ENCODE measurements at places on chromosomes 11 and 22. TPM values are rescaled to one million over a fixed set of nuclear protein-coding genes. Genes with fewer than 3 reads are reported as not detected.

Gene PNPLA5
- not detected for total RNA-seq

Gene MS4A4A
- total RNA-seq, result not detected

Gene GLYAT
- not detected for total RNA-seq

Gene MMP8
- not detected for total RNA-seq

Gene GAS2L1
- 8.9 TPM for total RNA-seq

Gene NELL1
- total RNA-seq, result 0.51 TPM

Gene PLCB3
- total RNA-seq, result 36.4 TPM

Gene ART1
- total RNA-seq, result not detected

Gene SLC25A45
- total RNA-seq, result 1.5 TPM

- no peak for DNase-seq
Observed at GRCh38 chr11:23573429-23573828, 713.2 kb upstream of the CCDC179 start.

DNA sequence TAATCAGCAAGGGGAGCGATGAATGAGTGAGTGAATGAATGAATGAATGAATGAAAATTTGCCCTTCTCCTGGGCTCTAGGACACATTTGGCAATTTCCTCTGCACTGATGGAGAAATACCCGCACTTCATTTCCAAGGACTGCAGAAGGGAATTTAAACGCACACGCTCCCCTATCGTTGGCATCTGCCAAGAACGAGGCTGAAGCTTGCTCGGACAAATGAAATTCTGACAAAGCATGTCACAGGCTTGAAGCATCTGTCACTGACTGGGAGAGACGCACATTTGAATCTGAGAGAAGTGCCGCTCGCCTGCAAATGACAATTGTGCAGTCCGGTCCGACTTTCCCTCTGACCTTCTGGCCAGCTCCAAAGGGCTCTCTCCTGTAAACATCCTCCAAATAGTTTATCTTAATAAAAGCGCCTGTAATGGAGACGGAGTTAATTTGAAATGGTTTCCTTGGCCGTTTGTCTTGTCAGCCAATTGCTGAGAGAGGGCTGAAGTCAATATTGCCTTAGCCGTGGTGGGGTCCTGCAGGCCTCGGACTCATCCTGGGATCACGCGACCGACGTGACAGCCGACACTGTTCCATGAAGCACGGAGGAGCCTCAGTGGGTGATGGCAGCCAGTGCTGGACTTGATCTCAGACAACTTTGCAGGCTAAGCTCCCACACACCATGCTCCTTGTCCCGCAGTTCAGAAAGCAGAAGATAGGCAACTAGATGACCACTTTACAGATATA is 260.7 kb downstream of the MN1 start:
- DNase-seq, result no peak

DNA sequence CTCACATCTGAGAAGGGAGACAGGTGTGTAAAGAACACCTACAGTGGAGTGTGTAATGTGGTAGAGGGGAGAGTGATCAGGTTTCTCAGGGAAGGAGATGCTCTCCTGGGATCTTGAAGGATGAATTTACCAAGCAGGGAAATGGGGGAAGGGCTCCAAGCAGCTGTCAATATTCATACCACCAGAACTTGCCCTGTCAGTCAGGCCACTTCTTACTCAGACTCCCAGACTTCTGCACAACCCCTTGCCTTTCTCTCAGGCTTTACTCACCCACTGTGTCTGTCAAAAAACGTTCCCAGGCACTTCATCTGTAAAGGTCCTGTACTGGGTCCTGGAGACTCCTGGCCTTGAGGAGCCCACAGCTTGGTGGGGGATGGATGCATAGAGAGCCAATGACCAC is 14.0 kb upstream of the FCHSD2 start:
- DNase-seq, result no peak

GRCh38 chr11:132131961-132132360 is 761.5 kb downstream of the NTM start:
- DNase-seq, result no peak

DNA sequence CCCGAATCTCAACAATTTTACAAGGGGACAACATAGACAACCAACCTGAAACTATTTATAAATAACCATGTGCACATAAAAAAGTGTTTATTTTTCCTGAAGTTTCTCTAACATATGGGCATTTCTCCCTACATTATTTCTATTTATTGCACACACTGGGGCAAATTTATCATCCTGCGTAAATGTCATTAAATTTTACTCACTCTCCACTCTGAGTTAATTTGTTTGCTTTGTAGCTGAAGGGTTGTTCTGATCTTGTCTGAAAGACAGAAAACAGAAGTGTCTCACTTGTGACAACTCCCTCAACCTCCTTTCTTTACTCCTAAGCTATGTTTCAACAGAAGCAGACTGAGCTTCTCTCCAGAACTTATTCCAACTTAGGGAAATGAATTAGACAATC is 194.2 kb downstream of the HIPK3 start:
- DNase-seq, result no peak

- DNase-seq, result no peak
Observed at GRCh38 chr11:92812841-92813240, 156.6 kb upstream of the MTNR1B start.

DNA sequence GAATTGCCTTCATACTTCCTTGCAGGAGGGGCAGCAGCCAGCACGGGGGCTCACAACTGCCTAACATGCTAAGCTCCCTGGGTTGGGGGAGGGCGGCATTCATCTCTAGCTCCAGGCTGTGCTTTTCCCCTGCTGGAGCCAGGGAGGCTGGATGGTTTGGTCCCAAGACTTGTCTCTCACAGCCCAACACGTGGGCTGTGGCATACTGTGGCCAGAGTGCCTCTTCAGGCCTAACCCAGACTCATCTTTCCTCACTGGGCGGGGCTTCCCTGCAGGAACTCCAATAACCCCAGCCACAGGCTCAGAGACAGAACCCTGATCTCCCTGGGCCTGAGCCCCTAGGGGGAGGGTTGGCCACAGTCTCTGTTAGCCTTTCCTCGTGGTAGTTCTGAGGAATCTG is 121.9 kb upstream of the PLET1 start:
- DNase-seq, result no peak

DNA sequence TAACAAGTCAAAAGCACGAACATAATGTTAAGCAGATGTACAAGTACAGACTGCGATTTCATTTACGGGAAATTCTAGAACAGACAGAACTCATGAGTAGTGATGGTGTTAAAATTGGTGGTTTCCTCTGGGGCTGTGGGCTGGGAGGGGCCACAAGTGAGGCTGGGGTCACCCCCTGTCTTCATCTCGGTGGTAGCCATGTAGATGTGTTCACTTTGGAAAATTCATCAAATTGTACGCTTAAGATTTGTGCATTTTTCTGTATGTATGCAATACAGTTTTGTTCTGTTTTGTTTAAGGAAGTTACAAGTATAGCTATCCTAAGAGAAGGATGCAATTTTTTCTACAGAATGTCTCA is 504 bp upstream of the ASCC2 start:
- no peak for DNase-seq

DNA sequence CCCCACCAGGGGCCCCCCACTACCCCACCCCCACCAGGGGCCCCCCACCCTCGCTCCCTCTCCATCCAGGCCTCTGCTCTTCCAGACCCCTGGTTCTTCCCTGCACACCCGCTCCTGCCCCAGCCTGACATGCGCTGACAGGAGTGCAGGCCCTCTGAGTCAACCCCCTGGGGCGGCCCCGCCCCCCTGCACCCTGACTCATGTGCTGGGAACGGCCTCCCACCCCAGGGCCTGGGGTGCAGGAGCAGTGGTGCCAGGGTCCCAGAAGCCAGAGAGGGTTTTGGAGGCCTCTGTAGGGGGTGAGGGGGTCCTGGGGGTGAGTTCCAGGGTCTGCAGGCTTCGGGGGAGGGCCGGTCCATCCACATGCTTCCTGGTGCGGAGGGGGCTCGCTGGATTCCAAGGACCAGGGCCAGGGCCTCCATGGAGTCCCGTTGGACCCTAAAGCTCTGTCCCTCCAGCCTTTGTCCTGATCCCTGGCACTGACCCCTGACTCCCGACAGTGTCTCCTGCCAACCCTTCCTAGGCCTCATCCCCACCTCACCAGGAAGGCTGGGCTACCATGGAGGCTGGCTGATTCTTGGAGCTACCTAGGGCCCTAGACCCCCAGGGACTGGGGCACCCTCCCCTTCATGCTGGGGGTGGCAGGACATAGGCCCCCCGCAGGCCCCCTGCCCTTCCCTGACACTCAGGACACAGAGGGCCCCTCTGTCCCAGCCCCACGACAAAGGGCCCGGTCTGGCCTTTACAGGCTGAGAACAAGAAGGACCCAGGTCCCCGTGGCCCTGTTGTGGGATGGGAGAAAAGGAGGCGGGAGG is 583 bp upstream of the PKP3 start:
- DNase-seq, result no peak

DNA sequence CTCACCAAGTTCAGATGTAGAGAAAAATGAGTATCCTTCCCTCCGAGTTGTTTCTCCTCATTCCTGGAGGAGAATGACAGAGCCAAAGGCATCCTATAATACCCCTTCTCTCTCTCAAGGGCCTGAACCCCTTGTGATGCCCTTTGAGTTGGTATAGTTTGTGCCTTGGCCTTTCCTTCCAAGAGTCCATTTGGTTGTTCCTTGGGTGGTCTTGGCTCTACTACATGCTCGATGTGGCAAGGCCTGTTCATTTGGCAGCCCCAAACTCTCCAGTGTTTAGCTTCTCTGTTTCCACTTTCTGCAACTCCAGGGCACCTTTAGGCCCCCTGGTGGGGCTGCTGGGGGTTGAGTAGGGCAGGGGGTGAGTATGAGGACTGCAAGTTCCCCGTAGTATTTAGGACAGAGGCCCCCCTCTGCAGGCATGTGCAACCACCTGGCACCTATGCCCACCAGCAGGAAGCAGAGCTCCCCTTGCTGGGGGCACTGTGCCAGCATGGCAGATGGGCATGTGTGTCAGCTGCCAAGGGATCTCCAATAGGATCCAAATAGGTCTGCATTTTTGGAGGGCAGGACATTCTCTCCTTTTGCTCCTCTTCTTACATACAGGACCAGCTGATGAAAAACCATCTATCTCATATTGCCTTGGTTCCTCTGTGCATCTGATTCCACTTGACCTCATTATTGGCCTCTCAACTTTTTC is 217.2 kb upstream of the CADM1 start:
- no peak for DNase-seq

DNA sequence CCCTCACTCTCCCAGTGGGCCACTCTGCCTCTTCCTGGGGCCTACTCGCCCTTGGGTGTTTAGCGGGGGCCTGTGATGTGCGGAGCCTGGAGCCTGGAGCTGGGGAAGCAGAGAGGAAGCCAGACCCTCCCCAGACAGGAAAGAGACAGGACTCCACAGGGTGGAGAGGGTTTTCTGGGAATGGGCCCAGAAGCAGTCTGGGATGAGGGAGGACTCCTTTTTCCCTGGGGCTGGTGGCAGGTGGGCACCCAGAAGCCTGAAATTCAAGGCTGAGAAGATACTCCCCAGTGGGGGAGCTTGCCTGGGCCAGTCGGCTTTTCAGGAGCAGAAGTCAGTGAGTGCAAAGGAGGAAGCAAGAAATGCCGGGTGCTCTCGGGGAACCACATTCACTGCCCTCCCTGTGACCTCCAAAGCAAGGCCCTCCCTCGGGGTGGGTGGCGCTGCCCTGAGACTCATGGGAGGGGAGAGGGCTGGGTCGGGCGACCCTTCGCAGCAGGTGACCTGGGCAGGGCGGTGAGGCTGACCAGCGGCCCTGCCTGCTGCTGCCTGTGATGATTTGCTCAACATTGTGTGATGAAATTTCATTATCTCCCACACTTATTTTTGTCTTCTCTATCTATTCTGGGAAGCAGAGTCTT is 1377.4 kb downstream of the BRD1 start:
- DNase-seq, result no peak

DNA sequence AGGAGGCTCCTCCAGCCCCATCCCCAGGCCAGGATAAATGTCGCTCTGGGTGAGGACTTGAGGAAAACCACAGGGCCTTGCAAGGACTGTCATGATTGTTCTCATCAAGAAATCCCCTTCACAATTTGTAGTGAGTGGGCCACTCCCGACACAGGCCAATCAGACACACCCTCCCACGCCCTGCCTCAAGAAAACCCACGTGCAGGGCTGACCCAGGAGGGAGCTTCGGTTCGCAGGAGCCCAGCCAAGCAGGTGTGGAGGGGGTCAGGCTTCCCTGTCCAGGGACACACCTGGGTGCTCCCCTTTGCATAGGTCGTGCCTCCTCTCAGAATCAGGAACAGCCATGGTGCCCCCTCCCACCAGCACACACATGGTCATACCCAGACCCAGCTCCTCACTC is 43.2 kb downstream of the SHANK2 start:
- DNase-seq, result no peak

DNA sequence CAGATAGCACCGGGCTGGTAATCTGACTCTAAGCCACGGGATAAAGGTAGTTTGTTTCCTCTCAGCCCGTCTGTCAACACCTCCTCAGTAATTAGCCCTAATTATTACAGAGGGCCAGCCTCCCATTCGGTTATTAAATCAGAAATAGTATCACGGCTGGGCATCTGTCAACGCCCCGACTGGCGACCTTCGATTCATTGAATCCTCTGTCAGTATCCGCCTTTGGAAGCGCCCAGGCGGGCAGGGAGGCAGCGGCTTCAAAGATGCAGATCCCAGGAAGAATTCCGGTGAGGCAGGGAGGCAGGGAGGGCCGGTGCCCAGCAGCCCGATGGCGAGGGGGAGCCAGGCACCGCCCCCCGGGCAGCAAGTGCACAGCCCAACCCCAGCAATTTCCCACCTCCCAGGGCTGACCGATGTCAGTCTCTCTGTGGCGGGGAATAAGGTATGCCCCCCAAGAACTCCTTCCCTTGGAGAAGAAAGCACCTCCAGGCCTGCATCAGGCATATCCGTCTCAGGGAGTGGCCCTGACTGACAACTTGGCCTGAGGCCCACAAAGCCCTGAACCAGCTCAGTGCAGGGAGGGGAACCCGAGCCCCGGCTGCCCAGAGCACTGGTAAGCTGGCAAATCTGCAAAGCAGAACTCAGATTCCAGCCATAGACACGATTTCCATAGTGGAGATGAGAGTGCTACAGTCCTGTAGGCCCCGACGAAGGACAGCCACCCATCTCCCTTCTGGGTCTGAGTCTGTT is 11.4 kb downstream of the GNB1L start:
- DNase-seq, result no peak

DNA sequence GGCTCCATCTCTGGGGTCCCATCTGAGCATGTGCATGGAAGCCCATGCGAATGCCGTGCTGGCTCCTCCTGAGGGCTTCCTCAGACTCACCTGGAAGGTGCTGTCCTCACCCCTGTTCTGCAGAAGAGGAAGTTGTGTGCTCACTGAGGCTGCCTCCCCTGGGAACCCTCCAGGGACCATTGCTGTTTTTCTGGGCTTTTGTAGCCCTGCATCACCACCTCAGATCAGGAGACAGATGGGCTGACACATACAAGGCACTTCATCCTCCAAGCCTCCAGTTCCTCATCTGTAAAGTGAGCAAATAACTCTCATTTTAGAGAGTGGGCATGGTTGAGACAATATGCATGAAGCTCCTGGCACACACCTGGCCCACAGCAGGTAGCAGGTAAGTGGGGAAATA is 12.1 kb upstream of the LRRC32 start:
- DNase-seq, result no peak

DNA sequence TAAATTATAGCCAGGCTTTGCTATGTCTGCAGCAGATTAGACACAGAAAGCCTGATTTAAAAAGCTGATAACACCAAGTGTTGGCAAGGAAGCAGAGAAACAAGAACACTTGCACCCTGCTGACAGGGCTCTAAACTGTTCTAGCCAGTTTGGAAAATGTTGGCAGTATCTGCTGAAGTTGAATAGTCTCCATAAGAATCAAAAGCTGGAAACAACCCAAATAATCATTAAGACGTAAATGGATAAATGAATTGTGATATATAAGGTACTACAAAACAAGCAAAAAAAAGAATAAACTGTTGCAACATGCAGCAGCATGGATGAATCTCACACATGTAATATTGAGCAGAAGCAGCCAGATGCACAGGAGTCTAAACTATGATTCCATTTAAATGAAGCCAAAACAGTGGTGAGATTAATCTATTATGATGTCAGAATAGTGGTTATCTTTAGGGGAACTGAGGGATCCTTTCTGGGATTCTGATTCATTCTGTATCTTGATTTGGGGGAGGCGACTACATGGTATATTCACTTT is 40.4 kb upstream of the ADORA2A start:
- DNase-seq, result no peak

Data from neural crest cell (in vitro differentiated cells).